ENCODE measurements at places on chromosomes 7 and 10. TPM values are rescaled to one million over a fixed set of nuclear protein-coding genes. Genes with fewer than 3 reads are reported as not detected.

DNA sequence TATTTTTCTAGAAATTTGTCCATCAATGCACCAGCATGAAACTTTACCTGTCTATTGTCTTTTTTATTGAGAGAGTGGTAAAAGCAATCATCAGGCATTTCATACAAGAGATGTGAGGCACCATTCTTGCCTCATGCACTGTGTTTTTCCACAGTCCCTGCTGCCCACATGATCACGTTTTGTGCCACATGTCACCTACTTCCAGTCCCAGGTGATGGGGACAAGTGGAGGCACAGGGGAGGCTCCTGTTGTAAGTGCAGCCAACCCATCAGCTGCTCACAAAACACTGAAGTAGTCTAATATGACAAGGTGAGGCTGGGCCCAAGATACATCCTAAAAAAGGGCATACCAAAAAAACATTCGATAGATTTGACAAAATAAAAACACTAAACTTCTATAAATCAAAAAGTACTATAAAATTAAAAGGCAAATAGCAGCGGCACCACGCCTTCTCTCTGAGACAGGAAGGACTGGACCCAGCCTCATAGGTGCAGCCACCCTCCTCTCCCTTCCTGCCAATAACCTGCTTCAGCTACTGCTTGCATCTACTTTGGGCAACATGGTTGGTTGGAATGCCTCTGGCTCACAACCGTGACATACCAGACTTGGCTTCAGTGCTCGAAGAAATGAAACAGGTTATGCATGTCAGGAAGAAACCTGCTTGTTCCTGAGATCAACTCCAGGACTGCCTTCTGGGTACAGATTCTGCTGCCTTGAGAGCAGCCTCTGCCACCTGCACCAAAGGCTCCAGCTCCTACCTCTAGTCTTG, 2.3 kb downstream of the ZC3HAV1L start:
- H3K36me3 ChIP-seq: peaks cover 49% of the 10 kb centered on the region
- peaks cover 25% of the 10 kb centered on the region for H3K4me1 ChIP-seq
- DNase-seq: no peak
- no peaks in the 10 kb centered on the region for H3K27me3 ChIP-seq
- H3K4me3 ChIP-seq: no peak overlapping the region

DNA sequence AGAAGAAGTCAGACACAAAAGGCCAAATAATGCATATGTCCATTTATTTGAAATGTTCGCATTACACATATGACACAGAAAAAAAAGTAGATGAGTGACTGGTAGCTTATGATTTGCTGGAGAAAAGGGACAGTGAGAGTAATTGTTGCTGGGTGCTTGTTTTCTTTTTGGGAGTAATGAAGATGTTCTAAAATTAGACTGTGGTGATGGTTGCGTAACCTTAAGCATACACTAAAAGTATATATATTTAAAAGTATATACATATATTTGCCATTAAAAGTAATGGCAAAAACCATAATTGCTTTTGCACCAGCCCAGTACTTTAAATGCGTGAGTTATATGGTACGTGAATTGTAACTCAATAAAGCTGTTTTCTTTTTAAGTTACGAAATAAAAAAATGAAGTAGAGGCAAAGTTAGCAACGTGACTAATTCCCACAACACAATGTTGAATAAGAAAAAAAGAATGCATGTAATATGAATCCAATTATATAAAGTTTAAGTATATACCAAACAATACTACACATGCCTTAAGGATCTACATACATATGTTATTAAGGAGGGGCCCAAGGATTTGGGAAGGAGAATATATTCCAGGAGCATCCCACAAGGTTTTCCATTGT, 360.4 kb upstream of the CELF2 start:
- H3K4me3 ChIP-seq: no peak overlapping the region
- no peak for DNase-seq
- no peaks in the 10 kb centered on the region for H3K36me3 ChIP-seq
- no peaks in the 10 kb centered on the region for H3K27me3 ChIP-seq
- no peak overlapping the region for H3K27ac ChIP-seq
- H3K4me1 ChIP-seq: no peaks in the 10 kb centered on the region

The MACROH2A2 gene
- total RNA-seq: 32.0 TPM

DNA sequence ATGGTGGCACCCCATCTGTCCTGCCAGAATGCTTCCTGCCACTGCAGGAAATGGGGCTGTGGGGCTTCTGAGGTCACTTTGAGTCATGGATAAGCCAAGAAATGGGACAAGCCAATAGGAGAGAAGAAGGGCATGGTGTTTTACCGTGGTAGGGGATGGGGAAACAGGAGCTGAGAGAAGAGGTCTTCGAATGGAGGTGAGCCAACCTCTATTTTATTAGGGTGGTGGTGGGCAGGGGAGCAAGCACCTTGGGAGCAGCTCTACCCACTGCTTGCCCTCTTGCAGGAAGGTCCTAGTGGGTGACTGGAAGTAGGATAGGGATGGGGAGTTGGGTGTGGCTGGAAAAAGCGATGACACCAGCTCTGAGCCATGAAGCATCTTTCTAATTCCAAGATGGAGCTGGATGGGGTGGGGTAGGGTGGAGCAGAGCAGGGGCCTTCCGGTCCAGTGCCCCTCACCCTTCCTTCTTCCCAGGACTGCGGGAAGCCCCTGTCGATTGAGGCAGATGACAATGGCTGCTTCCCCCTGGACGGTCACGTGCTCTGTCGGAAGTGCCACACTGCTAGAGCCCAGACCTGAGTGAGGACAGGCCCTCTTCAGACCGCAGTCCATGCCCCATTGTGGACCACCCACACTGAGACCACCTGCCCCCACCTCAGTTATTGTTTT, 9.1 kb downstream of the ZYX start:
- no peaks in the 10 kb centered on the region for H3K27me3 ChIP-seq
- no peak overlapping the region for H3K4me3 ChIP-seq
- no peak for DNase-seq
- H3K27ac ChIP-seq: peak overlapping the region; percentile 93
- H3K4me1 ChIP-seq: peaks cover 95% of the 10 kb centered on the region

DNA sequence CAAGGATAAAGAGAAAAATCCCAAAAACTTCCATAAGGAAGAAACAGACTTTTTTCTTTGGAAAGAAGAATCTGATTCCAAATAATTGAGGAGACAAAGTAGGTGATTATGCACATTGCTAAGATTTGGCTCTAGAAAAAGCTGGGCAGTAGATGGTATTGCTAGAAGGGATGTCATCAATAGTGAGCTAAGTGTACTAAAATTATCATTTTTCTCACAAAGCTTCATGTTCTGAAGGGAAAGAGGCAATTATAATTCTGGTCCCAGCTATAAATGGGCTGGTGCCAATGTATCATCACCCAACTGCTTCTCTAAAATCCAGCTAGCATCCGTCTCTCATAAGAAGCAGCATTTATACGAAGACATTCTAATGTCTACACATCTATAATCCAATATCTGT, 23.9 kb downstream of the STEAP1 start:
- peaks cover 3% of the 10 kb centered on the region for H3K4me1 ChIP-seq
- no peak overlapping the region for H3K27ac ChIP-seq
- H3K27me3 ChIP-seq: no peaks in the 10 kb centered on the region
- H3K4me3 ChIP-seq: no peak overlapping the region

DNA sequence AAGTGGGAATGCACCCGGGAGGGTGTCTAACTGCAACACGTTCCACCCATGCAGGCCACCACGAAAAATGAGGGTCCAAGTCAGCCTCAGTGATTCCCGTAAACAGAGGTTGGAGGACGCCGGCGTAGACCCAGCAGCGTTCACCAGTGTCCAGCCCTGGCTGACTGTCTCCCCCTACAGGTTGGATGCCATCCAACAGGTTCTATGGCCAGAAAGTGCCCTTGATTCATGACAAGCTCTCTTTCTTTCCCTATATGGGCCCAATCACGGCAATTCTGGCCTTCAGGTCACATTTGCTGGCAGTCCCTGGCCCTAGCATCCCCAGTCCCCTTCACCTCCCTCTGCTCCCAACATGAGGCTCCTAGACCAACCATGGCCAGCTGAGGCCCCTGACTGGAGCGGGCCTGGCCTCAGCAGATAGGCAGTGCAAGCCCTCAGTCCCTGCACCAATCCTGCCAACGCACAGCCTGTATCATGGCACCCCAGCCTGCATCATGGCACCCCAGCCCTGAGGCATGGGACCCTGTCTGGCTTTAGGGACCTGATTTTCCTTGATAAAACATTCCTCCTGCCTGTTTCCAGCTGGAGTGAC, 227.4 kb downstream of the GRID1 start:
- H3K4me1 ChIP-seq: no peaks in the 10 kb centered on the region
- no peaks in the 10 kb centered on the region for H3K27me3 ChIP-seq
- no peak overlapping the region for H3K27ac ChIP-seq
- H3K36me3 ChIP-seq: no peaks in the 10 kb centered on the region

DNA sequence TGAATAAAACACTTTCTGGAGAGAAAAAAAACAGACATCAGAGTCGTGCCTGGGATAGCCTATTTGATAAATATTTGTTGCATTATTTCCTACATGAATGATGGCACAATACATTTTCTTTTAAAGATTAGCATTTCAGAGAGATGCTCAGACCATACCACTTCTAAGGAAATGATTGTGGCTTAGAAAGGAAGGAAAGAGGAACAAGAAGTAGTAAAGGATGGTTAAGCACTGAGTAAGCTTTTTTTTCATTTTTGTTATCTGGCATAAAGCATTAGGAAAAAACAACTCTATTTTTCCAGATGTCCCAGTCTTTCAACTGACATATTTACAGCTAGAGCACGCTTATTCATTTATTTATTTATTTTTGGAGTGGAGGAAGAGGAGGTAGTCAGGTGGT, 258.8 kb upstream of the TEX47 start:
- no peak overlapping the region for H3K4me3 ChIP-seq
- no peaks in the 10 kb centered on the region for H3K4me1 ChIP-seq
- H3K36me3 ChIP-seq: no peaks in the 10 kb centered on the region
